ENCODE measurements at places on chromosomes 2 and 18.

DNA sequence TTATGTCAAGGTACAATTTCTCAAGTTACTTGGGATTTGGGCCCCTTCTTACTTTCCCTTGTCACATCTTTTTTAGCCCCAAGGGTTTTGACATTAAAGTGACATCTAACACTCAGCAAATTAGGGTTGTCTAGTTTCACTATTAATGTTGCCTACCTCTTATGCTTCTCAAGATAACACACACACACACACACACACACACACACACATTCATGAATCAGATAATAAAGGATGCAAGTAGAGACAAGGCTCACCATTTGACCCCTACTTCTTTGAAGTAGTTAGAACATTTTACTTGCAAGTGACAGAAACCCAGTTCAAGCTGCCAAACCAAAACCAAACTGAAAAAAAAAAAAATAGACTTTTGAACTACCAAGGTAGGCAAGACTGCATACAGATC is 138.8 kb downstream of the TRIB2 start:
- DNase-seq: no peak

DNA sequence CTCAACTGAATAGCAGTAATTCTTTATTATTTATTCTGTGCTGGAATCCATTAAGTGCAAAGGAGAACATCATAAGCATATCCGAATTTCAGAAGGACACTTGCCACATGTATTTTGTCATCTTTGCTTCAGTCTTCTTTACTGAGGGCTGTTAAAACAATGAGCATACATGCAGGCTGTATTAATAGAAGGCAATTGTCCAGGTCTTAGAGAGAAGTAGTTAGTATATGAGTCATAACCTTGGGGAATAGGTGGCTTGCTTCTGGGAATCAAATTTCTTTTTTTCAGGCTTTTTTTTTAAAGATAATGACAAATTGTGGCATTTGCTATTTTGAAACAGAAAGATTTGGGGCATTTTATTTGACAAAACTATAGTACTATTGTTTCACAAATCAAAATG is 773.5 kb downstream of the CNTNAP5 start:
- DNase-seq: no peak

DNA sequence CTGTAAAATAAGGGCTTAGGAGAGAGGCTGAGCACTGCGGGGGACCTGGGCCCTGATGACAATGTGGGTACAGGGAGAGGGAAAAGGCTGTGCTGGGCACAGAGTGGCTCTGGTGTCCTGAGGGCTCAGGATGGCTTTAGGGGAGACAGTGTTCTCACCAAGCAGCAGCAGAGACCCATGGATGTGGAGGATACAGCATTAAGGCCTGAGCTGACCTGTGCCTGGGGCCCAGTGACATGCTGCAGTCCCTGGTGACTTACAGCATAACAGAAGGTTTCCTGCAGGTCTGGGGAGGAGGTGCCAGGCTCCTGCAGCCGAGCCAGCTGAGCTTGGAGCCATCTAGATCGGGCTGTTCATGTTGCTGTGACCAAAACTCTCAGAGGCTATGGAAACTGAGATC is 191.3 kb upstream of the SMAD2 start:
- no peak for DNase-seq

GRCh38 chr2:37833423-37833822 is 91.7 kb upstream of the RMDN2 start:
- no peak for DNase-seq

DNA sequence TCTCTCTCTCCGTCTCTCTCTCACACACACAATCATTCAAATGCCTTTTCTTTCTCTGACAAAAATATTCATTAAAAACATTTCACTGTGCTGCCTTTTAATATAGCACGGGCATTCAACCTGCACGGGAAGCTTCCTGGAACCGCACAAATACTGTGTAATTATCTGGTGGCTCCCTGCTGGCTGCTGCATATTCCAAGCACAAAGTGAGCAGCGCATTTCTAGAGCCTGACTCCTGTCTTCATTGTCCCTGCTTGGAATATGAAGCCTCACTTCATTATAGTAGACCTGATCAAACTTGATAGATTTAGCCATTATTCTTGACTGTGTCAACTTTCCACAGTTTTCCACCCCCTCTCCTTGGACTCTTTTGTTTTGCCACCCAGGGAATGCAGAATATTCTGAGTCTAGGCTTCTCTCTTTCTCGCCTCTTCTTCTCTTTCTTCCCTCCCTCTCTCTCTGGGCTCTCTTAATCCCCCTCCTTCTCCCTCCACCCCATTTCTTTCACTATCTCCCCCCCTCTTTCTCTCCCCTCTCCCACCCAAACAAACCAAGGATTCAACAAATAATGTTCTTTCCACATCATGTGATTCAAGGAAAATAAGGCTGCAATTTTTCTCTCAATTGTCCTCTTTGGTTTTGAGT is 672.1 kb upstream of the FANCL start:
- DNase-seq: no peak

DNA sequence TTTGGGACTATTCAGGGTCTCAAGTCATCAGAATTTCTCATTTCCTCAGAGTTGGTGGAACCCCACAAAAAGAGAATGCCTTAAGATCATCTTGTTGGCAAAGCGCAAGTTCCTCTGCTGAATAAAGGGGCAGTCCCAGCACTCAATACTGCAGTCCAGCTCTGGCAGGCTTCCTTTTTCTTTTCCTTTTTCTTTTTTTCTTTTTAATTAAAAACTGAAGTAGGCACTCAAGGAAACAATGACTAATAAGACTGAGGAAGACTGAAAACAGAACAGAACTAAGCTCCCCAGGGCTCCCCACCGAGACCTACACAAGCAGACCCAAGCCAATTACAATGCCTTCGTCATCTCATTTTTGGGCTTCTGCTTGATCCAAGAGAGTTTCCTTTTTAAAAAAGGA is 82.0 kb downstream of the STK39 start:
- peak; percentile 41 for DNase-seq

DNA sequence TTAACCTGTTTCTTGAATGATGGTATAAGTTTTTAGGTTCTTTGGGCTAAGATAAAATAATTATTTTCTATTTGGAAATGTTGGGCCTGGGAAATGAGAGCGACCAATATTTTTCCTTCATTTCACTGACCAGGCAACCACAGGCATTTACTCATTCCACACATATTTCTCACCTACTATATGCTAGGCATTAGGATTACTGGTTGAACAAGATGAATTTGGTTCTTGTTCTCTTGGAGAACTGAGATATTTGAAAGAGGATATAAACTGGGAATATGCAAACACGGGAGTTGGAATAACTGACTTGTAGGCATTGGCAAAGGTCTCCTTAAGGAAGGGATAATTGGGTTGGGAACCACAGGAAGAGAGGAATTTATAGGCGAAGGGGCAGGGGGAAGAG is 3.9 kb upstream of the MYL1 start:
- no peak for DNase-seq

GRCh38 chr2:18342901-18343300 is 217.6 kb downstream of the RDH14 start:
- DNase-seq: no peak

DNA sequence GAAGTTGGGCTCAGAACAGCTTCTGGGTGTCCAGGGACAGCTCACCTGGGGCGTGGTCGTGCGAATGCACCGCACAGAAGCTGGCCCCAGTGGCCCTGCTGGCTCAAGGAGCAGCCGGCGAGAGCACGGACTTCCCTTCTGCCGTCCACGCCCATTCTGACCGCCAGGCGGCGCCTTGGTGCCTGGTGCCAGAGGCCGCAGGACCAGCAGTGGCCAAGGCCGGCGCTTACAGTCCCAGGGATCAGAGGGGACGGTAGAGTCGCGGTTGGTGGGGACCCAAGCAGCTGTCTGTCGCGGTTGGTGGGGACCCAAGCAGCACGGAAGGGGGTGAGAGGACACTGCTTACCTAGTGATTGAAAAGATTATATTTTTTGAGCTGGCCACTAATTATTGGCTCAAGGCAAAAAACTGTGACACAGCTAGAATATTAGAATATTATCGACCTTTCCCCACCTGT is 25.7 kb downstream of the NPPC start:
- peak; percentile 49 for DNase-seq

DNA sequence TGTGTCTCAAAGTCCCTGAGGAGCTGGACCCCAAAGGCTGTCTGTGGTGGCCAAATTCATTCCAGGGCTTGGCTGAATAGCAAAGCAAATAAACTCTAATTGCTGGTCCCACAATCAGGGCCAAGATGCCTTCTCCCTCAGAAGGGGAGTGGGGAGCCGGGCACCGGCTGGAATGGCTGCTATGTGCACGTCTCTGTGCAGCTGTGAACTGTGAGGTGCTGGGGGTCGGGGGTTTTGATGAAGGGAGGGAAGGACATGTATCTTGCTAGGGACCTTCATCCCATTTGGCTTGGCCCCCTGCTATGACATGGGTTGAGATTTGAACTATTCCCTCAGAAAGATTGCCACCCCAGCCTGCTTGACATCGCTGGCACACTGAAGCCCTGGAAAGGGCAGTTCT is 60.4 kb downstream of the CIB4 start:
- no peak for DNase-seq

DNA sequence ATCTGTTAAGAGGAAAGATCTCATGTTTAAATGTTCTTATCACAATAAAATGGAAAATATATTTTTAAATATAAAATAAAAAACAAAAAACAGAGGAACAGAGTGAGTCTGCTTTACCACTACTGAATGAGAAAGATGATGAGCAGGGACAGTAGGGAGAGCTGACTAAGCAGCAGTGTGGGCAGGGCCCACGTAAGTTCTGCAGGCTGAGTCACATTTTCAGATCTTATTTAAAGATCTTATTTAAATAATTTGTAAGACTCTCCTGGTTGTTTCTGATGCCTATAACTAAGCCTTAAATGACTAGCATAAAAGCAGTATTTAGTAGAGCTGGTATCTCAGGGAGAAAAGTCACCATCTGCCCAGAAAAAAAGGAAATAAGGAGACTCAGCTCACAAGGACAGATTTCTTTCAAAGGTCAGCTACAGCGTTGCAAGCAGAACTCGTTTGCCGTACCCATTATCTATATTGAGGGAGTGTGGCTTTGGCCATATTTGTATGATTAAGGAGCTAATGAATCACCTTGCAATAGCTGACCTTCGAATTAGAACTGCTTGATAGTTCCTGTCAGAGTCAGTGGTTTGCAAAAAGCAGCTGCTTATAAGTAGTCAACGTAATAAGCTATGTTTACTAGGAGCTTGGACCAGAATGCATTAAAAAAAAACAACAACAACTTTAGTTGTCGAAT is 322.1 kb upstream of the CHAC2 start:
- DNase-seq: peak; percentile 71

DNA sequence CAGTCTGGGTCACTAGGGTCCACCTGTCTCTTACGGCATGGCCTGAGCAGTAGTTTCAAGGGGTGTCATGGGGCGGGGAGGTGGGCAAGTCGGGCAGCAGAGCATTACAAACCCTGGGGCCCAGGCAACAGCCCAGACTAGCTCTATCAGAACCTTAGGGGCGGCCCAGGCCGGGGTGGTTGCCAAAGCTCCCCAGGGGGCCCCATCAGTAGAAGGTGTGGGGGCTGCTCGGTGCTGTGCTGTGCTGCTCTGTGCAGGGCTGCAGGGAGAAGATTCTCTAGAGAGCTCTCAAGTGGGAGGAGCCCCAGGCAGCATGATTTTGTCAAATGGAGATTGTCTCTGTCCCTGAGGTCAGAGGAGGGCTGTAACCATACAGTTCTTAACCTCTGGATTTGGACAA is 36.4 kb upstream of the SLC14A1 start:
- no peak for DNase-seq

GRCh38 chr2:198359308-198359707 is 554.9 kb downstream of the PLCL1 start:
- no peak for DNase-seq

GRCh38 chr18:48949050-48949605 is 1.6 kb downstream of the SMAD7 start:
- DNase-seq: no peak

- DNase-seq: peak; percentile 67
Observed at GRCh38 chr2:28291811-28292440, 100.7 kb upstream of the FOSL2 start.

GRCh38 chr2:196592331-196592910 is 47.1 kb upstream of the CCDC150 start:
- DNase-seq: peak; percentile 33

DNA sequence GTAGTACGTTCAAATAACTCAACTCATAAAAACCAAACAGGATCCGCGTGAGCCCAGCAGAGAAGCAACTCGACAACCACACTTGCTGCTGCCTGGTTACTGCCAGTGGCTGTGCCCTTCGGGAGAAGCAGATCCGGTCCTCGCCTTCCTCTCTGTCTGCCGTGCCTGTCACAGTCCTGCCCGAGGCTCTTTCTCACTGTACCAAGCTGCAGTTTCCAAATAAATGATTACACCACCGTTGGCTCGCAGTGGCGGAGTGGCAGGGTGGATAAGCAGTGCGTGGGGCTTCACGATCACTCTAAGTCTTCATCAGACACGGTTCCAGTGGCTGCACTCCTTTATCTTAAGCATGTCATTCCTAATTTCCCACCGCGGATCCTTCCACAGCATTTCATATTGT is 26.1 kb upstream of the SALL3 start:
- DNase-seq: no peak

- DNase-seq: peak; percentile 27
Observed at GRCh38 chr2:20282916-20283592, 58.1 kb upstream of the SDC1 start.

- DNase-seq: no peak
Observed at GRCh38 chr2:237153181-237153580, 67.5 kb downstream of the COPS8 start.

DNA sequence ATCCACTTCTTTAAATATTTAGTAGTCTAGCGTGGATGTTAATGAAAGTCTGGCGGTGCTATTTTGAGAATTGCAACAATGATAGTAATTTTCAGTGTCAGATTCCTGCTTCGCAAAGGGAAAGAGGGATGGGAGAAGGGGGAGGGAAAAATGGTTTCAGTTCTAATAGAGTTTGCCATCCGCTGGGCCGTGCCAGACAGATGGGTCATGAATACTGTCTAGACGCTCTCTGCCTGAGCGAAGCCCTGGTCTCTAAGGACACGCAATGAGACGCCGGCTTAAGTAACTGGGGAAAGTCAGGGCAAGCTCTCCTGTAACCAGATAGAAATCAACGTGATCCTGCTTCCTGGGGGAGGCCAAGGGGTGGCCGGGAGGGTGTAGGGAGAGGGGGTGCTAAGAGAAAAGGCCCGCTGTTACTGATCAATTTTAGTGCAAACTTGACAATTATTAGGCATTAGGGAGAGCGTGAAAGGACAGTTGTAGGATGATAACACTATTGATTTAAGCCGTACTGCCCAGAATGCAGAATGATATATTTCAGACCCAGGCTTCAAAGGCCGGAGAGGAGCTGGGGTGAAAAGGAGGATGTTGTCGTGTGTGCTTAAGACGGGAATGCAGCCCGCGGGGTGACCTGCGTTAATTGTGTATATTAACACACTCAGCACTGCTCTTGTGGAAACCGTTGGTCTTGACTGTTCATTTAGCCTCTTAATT is 229.2 kb downstream of the LDLRAD4 start:
- peak; percentile 23 for DNase-seq

DNA sequence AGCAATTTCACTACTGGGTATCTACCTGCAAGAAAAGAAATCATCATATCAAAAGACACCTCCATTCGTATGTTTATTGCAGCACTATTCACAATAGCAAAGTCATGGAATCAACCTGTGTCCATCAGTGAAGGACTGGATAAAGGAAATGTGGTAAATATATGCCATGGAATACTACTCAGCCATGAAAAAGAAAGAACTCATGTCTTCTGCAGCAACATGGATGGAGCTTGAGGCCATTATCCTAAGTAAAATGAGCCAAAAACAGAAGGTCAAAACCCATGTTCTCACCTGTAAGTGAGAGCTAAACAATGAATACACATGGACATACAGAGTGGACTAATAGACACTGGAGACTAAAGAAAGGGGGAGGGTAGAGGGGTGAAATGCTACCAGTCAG is 322.2 kb downstream of the ZNF521 start:
- no peak for DNase-seq

GRCh38 chr18:25332002-25332401 is 20.0 kb downstream of the ZNF521 start:
- no peak for DNase-seq

Data from fibroblast of mammary gland (primary cell).